Inflammatory macrophage (primary cell): ENCODE measurements at places on chromosomes 11 and 22.
A peak's percentile ranks its signal among the peaks of the same experiment; 100 is the strongest.

DNA sequence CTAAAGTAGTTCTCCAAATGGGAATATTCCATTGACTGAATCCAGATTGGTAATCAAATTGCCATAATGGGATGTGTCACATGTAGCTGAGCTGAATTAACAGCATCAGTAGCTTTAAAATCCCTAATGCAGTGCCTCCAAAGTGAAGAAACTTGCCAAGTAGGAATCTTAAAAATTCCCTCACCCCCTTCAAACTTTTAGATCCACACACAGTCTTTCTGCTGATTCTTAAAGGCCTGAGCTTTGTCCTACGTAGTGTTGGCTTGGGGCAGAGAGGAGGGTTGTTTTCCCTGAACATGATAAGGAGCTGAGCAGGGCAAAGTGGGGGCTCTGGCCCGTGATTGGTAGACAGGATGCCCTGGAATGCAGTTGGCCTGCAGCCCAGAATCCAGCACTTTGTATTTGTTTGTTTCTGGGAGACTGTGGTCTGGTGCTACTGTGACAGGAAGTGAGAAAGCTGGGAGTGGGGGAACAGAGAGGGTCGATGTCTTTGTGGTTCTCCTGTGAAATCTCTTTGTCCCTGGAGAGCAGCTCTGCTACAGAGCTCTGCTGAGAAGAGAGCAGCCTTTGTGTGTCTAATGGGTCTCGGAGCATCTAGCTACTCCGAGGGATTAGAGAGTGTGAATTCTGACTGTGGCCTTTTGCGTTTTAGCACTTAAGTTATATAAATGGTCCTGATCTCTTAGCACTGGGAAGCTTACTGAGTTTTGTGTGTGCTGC, 16.9 kb downstream of the CTNND1 start:
- no peak for DNase-seq

GRCh38 chr22:17964156-17964555, 60.2 kb downstream of the MICAL3 start:
- DNase-seq = no peak

- peak; percentile 97 for DNase-seq
Observed at GRCh38 chr11:34250732-34251588, 106.8 kb downstream of the ABTB2 start.

GRCh38 chr11:131600628-131601027, 230.2 kb downstream of the NTM start:
- DNase-seq = no peak

DNA sequence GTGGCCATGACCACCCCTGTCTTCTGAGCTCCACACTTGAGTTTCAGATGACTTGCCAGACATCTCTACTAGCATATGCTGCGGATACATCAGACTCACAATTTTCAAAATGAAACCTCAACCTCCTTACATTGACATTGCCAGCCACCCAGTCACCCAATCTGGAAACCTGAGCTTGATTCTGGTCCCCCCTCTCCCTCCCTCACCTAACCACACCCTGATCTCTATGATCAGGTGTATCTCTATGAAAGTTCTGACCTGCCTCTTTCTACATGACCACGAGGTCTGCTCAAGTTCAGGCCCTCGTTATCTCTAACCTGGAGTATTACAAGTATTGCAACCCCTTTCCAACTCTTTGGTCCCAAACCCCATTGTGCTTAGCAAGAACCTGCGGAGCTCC, 254.1 kb downstream of the KIRREL3 start:
- DNase-seq = no peak

DNA sequence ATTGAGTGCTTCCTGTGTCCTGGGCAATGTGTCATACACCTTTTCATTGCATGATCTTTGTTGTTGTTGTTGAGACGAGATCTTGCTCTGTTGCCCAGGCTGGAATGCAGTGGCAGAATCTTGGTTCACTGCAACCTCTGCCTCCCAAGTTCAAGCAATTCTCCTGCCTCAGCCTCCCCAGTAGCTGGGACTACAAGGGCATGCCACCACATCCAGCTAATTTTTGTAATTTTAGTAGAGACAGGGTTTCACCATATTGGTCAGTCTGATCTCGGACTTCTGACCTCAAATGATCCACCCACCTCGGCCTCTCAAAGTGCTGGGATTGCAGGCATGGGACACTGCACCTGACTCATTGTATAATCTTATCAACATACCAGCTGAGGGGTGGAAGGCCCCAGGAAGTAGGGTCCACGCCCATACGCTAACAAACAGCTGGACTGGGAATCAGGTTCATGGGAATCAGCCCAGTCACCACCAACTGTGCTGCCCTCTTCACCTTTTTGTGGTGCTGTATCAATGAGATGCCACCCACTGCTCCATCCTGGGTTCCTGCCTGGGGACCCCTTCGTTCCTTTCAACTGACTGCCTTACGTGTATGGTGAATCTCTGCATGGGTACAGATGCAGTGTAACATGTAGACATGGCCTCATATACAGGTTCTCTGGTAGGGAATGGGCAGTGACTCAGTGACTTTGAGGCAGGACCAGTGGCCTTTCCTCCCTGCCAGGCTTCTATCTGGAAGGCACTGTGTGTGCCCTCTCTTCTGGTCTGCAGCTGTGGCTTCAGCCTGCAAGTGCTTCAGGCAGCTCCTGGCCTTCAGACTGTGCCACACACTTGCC, 32.5 kb upstream of the YWHAH start:
- no peak for DNase-seq

DNA sequence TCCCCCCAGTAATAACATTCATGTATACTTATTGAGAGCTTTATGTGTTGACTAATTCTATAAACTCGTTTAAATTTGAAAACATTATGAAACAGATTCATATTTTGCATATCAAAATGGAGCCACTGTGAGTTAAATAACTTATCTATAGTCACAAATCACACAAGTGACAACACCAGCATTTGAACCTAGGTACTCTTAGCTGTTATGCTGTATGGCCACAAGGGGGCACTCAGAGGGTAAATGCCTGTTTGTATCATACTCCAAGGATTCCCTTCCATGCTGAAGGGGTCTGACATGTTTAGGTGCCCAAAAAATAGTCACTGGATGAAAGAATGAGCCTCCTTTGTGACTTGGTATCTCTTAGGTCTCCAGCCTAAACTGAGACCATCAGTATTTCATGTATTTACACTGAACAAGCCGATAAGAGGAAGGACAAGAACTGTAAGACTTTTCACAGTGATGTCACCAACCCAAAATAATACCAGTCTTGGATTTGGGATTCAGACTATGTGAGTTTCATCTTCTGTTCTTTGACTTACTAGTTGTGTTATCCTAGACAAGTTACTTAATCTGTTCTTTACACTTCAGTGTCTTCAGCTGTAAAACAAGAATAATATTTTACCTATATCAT, 12.2 kb upstream of the OR52D1 start:
- DNase-seq = peak; percentile 57

- DNase-seq = peak; percentile 65
Observed at GRCh38 chr11:128653801-128654231, 40.1 kb upstream of the FLI1 start.
